Stomach (tissue), 19 donors: ENCODE measurements at places on chromosomes 13 and 19. TPM values are rescaled to one million over a fixed set of nuclear protein-coding genes. Genes with fewer than 3 reads are reported as not detected.
A peak's percentile ranks its signal among the peaks of the same experiment; 100 is the strongest.

Gene ZNF296
- total RNA-seq = 4.1 TPM

Gene SPIB
- not detected for total RNA-seq

- no peak for DNase-seq
Measured at GRCh38 chr13:59472134-59472533, 691.6 kb downstream of the DIAPH3 start.

DNA sequence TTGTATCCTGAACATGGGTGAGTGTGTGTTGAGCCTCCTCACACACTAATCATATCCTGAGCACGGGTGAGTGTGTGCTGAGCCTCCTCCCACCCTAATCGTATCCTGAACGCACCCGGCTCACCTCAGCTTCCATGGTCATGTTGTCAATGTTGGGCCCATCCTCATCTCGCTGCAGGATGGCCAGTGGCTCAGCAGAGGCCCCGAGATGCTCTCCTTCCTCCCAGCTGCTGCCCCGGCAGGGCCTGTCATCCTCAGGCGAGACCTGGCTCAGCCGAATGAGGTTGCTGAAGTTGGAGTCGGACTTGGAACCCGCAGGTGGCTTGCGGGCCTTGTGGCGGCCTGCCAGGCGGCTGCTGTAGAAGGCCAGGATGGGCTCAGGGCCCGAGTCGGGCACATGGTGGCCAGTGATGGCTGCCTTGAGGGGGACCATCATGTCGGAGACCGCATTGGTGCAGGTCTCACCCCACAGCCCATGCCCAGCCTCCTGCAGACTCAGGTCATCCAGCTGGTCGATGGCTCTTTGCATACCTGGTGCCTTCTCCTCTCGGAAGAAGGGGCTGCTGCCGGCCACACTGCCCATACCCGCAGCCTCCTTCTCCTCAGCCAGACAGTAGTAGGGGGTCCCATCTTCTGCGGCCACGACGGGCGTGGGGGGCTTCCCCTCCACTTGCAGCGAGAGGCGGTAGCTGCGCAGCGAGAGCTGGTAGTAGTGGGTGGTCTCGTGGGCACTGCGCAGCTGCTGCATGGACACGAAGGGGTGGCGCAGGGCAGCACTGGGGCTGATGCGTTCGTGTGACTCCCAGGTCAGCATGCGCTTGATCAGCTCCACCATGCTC, 9.6 kb downstream of the HIPK4 start:
- DNase-seq = no peak

DNA sequence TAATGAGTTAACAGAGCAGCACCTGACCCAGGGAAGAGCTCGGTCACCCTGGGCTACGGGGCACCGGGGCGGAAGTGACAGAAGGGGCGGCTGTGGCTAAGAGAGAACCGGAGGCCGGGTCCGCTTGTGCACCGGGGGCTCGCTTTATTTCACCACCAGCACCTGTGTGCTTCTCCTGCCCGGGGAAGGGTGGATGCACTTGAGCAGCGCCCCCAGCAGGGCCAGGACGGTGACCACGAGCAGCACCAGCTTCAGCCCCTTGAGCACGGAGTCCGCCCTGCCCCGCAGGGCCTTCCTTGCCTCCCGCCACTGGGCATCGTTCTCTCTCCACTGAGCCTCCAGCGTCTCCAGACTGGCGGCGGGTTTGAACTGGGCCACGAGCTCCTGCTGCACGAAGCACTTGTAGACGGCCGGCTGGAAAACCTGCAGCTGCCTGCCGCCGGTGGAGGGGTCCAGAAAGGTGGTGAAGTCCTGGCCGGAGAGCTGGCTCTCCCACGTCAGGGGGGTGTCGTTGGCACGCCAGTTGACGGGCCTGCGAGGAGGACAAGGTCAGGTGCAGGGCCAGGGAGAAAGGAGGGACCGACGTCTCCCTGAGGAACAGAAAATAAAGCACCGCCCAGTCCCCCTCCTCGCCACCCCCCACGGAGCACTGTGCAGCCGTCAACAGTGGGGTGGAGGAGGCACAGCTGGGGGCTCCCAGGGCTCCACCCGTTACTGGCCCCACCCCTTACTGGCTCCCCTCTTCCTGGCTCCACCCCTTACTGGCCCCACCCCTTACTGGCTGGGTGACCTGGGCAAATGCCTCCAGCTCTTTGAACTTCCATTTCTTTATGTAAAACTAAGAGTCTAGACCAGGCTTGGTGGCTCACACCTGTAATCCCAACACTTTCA, 3.6 kb downstream of the FAM187B start:
- peak; percentile 64 for DNase-seq

- DNase-seq = peak; percentile 56
Measured at GRCh38 chr13:103140001-103140671, 73.9 kb upstream of the SLC10A2 start.
